Stomach (tissue), 19 donors: ENCODE measurements at places on chromosomes 7 and 10. TPM values are rescaled to one million over a fixed set of nuclear protein-coding genes. Genes with fewer than 3 reads are reported as not detected.

DNA sequence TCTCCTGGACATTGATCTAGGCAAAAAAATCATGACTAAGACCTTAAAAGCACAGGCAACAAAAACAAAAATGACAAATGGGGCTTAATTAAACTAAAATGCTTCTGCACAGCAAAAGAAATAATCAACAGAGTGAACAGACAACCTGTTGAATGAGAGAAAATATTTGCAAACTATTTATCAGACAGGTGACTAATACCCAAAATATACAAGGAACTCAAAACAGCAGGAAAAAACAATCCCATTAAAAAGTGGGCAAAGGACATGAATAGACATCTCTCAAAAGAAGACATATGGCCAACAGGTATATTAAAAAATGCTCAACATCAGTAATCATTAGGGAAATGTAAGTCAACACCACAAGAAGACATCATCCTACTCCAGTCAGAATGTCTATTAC lies 166.8 kb downstream of the MTERF1 start:
- no peak for DNase-seq
- H3K4me3 ChIP-seq: no peak overlapping the region
- no peaks in the 10 kb centered on the region for H3K27me3 ChIP-seq
- no peak overlapping the region for H3K27ac ChIP-seq
- H3K4me1 ChIP-seq: no peaks in the 10 kb centered on the region
- H3K36me3 ChIP-seq: no peaks in the 10 kb centered on the region

CPN1 gene
- total RNA-seq: not detected

GRCh38 chr7:19410106-19410505 lies 264.9 kb upstream of the FERD3L start:
- DNase-seq: no peak
- H3K4me3 ChIP-seq: no peak overlapping the region

GRCh38 chr10:62386356-62387320 lies 12.5 kb downstream of the ZNF365 start:
- H3K36me3 ChIP-seq: no peaks in the 10 kb centered on the region
- H3K4me3 ChIP-seq: no peak overlapping the region
- no peaks in the 10 kb centered on the region for H3K27me3 ChIP-seq
- no peak overlapping the region for H3K27ac ChIP-seq
- no peaks in the 10 kb centered on the region for H3K4me1 ChIP-seq
- no peak for DNase-seq

- H3K27ac ChIP-seq: no peak overlapping the region
- H3K27me3 ChIP-seq: no peaks in the 10 kb centered on the region
- H3K4me3 ChIP-seq: no peak overlapping the region
- DNase-seq: no peak
These were observed 225.0 kb downstream of the CACNB2 start for GRCh38 chr10:18364987-18365775.

MSS51 gene
- not detected for total RNA-seq

WNT8B gene
- total RNA-seq: not detected

GRCh38 chr7:6393667-6394056 lies 54.1 kb downstream of the DAGLB start:
- peaks cover 55% of the 10 kb centered on the region for H3K36me3 ChIP-seq
- peak overlapping the region; percentile 87 for H3K27ac ChIP-seq
- H3K4me1 ChIP-seq: peaks cover 100% of the 10 kb centered on the region

DNA sequence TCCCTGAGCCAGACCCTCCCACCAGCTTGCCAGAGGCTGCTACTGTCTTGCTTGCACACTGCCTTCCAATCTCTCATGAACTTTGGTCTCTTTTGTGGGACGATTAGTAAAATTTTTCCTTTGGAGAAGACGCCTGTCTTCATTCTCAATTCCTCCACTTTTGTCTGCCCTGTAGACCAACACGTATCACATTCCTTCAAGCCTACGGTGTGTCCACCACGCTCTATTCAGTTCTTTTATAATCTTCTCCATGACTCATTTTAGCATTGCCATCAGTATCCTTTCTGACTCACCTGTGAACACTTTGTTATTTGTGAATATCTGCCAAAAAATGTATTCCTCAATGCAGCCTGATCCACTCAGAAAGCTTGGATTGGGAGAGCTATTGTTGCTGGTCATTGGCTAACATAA lies 1.4 kb downstream of the GIMAP5 start:
- DNase-seq: no peak
- peak overlapping the region; percentile 71 for H3K27ac ChIP-seq
- H3K36me3 ChIP-seq: peaks cover 21% of the 10 kb centered on the region
- peaks cover 5% of the 10 kb centered on the region for H3K27me3 ChIP-seq
- peak overlapping the region; percentile 45 for H3K4me3 ChIP-seq

STRIP2 gene
- not detected for total RNA-seq
